Stimulated activated CD4-positive, alpha-beta T cell treated with anti-CD3 and anti-CD28 coated beads, TNF-alpha, amount 100 ng/mL, for 1 hour (primary cell): ENCODE measurements at places on chromosomes 4 and X.

GRCh38 chr4:4387531-4388310 lies 819 bp downstream of the NSG1 start:
- DNase-seq = no peak

GRCh38 chr4:6044276-6044675 lies 26.0 kb upstream of the C4orf50 start:
- DNase-seq = no peak

GRCh38 chrX:2484256-2484655 lies 16.5 kb downstream of the DHRSX start:
- DNase-seq = no peak

DNA sequence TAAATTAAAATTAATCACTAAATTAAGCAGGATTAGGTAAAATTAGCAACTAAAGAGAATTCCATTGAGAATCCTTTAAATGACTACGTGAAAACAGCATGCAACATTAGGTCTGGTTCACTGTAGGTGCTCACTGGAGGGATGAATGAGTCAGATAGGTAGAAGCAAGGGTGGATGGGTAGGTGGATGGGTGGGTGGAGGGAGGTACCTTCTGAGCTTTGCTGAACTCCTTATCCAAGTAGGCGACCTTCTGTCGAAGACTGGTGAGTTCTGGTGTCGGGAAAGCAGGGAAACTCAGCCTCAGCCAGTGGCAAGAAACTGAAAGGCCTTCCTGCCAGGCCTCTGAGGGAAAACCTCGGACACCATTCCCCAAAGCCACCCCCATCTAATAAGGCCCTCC lies 3.0 kb downstream of the GRIPAP1 start:
- no peak for DNase-seq

- DNase-seq = no peak
These were observed 14.8 kb downstream of the SLC6A8 start for GRCh38 chrX:153702336-153703035.

DNA sequence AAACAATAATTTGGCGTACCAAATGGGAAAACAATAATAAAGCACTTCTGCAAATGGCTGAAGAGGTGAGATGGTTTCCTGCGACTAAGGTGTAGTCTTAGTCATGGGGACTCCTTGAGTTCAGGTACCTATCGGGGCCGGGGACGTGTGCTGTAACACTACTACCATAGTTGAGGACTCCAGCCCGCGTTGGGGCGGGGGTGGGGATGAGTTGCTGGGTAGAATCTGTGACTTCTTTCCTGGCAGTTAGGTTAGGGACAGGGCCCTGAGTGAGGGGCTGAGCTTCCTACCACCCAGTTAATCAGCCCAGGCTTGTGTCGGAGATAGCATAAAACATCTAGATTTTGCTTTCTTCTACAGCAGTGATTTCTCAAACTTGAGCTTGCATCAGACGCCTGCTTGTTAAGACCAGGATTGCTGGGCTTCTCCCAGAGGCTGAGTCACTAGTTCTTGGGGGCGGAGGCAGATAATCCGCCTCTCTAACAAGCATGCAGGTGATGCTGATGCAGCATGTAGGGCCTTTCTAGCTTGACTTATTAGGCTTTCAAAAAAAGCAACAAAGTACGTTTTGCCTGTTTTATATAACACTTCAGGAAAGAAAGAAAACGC lies 30.2 kb downstream of the RBBP7 start:
- no peak for DNase-seq

DNA sequence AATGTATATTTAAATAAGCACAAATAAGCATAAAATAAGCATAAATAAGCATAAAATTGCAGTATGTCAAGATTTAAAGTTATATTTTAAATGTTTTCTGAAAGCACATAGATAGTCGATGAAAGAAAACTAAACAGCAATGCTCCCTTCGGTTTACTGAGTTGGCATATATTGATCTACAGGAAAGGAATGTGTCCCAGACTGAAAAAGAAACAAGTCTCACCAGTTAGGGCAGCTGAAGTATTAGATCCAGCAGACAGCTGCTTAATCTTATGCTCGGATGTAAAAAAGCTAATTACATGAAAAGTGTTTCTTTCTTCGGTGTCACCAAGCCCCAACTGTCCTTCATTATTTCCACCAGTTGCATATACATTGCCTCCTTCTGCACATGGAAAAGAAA lies 8.7 kb downstream of the RPGR start:
- DNase-seq = no peak

DNA sequence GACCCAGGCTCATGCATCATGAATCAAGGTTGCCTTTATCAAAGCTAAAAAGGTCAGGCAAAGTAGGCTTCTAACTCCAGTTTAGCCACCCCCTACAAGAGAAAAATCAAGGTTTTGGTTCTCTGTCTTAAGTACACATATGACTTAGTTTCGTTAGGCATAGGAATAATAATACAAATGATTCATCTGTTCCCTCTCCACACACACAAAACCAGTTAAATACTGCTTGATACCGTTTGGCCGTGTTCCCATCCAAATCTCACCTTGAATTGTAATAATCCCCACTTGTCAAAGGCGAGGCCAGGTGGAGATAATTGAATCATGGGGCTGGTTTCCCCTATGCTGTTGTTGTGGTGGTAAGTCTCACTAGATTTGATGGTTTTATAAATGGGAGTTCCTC lies 226.2 kb downstream of the HS6ST2 start:
- DNase-seq = no peak

- DNase-seq = no peak
These were observed 97.8 kb downstream of the SYTL5 start for GRCh38 chrX:38103857-38104812.
